ENCODE measurements at places on chromosomes 5 and 9. TPM values are rescaled to one million over a fixed set of nuclear protein-coding genes. Genes with fewer than 3 reads are reported as not detected.

GRCh38 chr5:172336264-172336663 is 52.7 kb upstream of the UBTD2 start:
- DNase-seq = no peak

TMC1 gene
- polyA plus RNA-seq = not detected

DNA sequence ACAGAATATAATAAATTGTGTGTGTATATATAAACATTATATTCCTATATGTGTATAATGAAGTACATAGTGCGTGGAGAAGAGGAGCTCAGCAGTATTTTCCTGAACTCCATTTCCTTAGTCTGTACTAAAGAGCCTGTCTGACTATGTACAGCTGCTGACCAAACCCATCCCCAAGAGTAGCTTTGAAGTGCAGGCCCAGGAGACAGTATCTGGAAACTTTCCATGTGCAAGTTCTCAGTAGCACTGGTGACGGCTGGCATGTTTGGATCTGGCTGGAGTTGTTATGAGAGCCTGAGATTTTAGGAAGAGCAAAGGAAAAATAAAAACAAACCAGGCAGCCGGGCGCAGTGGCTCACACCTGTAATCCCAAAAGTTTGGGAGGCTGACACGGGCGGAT is 244.2 kb downstream of the RFK start:
- DNase-seq = no peak

DNA sequence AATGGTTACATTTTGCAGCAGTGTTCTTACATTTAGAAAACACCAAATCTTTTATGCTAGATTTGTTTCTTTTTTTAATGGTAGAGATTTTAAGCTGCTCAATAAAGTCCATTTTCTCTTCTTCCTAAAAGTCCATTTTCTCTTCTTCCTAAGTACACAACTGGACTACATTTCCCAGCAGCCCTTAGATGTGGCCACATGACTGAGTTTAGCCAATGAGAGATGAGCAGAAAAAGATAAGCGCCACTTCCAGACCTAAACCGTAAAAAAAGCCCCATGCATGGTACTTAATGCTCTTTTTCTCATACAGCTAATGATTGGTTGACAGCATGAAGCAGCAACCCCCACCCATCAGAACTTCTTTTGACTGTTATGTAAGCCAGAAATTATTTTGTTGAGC is 206.7 kb downstream of the FAM114A2 start:
- DNase-seq = no peak

LCN10 gene
- not detected for polyA plus RNA-seq

DNA sequence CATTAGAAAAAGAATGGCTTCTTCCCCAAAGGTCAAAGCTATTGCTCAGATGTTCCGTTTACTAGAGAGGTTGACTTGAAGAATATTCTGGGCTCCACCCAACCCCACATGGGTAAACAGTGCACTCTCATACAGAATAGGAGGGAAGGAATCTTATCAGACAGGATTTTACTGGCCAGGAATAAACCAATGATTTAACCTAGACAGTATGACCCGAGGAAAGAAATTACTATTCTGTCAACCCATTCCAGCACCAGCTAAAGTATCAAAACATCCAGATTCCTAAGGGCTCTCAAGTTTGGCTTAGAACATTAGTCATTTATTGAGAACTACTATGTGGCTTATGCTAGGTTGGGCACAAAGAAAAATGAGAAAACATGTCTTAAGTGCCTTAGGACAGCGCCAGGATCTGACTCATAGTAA is 493.6 kb upstream of the KLF4 start:
- DNase-seq = no peak

- no peak for DNase-seq
These were observed 69.6 kb downstream of the FBXL17 start for GRCh38 chr5:108312258-108312657.

ZNF367 gene
- 0.84 TPM for polyA plus RNA-seq

- no peak for DNase-seq
These were observed 268.6 kb upstream of the PTGER4 start for GRCh38 chr5:40410964-40411635.

DNA sequence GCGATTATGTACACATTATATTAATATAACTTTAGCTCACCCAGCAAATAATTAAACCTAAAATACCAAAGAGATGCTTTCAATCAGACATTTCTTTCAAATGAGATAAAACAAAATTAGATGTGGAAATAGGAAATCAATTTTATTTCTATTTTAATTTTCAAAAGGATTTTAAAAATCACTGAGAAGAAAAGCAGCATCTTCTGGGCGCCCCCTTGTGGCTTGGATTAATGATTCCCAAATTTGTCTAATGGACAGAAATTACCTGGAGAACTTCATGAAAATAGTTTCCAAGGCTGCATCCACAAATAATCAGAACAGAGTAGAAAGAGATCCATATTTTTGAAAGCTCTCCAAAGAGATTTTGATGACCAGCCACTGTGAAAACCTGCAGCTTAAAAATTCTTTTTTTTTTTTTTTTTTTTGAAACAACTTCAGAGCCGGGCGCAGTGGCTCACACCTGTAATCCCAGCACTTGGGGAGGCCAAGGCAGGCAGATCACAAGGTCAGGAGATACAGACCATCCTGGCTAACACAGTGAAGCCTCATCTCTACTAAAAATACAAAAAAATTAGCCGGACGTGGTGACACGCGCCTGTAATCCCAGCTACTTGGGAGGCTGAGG is 50.9 kb upstream of the CEMIP2 start:
- peak; percentile 41 for DNase-seq

SPINK4 gene
- not detected for polyA plus RNA-seq

GRCh38 chr5:154923441-154924430 is 14.3 kb downstream of the GEMIN5 start:
- no peak for DNase-seq

CARD9 gene
- 0.28 TPM for polyA plus RNA-seq

DNA sequence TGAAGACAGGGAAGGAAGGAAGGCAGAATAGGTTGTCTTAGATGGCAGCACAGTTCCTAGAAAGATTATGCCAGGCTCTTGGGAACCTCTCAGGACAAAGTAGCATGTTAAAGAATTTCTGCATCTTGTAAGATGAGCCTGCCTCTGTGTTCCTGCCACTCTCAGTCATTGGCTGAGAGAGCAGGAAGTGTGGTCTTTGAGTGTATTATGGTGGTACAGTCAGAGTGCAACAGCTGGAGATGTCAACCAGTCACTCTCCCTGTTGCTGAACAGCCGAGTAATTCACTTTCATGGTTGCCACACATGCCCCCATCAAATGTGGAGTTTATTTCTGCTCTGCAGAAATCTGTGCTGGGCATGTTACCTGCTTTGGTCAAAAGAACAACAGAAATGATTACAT is 659.6 kb upstream of the RIOK2 start:
- no peak for DNase-seq

CKMT2 gene
- polyA plus RNA-seq = 0.99 TPM

SEMA6A gene
- polyA plus RNA-seq = 0.80 TPM
